ENCODE measurements at places on chromosomes 1 and 21.
A peak's percentile ranks its signal among the peaks of the same experiment; 100 is the strongest.

DNA sequence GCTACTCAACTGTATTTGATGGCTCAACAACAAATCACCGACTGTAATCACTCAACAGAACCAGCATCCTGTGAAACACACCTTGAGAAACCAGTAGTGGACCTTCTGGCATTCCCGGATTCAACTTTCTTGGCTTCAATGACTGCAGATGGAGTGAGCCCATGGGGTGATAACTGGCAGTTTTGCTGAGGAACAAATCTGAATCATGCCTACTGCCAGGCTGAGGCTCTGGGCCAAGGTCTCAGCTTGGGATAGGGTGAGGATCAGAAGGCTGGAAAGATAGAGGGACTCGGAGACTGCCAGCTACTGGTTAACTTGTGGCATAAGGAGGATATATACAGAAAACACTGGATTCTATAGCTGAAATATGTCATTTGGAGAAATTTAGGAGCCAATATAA lies 63.5 kb upstream of the DIRAS3 start:
- DNase-seq, result no peak

GRCh38 chr1:2633936-2634491 lies 1.2 kb upstream of the MMEL1 start:
- DNase-seq, result peak; percentile 6

GRCh38 chr1:110565565-110565964 lies 40.6 kb downstream of the KCNA2 start:
- DNase-seq, result no peak

- DNase-seq, result no peak
Measured at GRCh38 chr21:27157097-27157496, 190.2 kb upstream of the ADAMTS5 start.

- no peak for DNase-seq
Measured at GRCh38 chr1:150021191-150021694, 10.7 kb upstream of the OTUD7B start.

- DNase-seq, result no peak
Measured at GRCh38 chr1:11450310-11450709, 28.6 kb upstream of the DISP3 start.

DNA sequence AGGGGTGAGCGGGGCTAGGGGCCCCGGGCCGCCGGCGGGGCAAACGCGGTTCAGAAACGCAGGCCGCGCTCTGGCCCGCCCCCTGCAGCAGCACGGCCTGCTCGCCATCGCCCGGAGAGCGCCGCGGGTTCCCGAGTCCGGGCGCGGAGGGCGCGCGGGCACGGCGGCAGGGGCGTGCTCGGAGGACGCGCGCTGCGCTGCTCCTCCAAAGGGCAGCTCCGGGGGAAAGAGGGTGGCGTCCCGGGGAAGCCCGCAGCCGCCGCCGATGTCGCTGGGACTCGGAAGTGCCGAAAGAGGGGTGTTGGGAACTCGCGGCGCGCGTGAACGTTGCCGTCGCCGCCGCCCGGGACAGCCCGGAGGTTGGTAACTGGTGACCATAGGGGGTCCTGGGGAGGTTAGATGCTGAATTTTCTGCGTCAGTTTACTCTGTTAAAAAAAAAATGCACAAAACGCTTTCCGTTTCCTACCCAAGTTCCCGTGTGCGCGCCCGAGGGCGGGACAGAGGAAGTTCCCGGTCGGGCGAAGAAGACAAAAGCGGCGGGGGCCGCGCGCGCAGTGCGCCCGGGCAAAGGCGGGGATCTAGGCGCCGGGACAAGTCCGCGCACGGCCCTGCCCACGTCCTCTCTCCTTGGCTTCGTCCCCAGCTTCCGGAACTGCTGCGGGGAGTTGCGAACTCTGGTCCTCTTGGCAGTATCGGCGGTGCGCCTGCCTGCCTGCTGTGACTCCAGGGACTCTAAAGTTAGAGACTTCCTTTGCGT lies at the start of gene HHAT:
TSS of gene HHAT (plus strand) at position 157 of the 758 bp plus-strand sequence. CDS start 20,074 bp downstream, outside the sequence.
- DNase-seq, result peak; percentile 84

DNA sequence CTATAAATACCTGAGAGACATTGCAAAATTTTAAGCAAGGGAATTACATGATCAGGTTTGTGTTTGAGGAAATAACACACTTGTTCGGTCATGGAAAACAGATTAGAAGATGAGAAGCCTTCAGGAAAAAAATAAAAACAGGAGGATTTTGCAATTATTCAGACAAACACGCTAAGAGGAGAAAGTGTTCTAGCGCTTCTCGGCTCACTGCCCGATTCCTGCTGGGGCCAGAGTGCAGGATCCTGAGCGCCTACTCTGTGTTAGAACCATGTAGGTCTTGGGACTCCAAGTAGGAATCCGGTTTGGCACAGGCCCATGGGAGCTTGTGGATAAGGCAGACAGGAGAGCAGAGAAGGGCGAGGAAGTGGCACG lies 8.1 kb upstream of the PRELP start:
- DNase-seq, result no peak

DNA sequence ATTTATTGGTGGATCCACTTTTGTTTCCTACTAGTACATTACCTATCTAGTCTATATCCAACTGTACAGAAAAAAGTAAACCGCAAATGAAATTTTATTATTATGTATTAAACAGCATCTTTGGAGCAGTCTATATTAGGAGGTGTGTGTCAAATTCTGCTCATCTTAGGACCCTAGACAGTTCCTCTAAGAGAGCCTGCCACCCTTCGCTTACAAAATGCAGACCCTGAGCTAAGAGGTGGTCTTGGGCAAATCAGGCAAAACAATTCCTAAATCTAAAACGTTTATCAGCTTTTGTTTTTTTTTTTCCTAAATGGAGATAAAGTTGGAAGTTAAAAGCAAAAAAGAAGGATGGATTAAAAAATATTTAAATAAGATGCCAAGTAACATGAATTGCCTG lies 85.3 kb downstream of the PBX1 start:
- DNase-seq, result no peak

DNA sequence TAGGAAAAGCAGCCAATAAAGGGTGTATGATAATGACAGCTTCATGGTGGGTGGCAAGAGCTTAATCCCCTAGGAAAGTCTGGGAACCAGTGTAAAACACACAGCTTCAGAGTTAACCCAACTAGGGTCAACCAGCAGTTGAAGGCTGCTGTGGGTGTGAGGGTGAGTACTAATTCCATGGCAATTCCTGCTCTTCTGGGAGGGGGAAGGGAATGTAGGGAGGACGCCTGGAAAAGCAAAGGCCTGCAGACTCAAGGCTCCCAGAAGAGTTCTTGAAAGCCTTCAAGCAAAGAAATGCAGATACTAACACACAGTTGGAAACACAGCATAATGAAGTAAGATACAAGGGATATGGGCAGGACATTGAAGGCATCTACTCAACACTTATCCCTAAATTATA lies 28.1 kb downstream of the TTLL7 start:
- no peak for DNase-seq

DNA sequence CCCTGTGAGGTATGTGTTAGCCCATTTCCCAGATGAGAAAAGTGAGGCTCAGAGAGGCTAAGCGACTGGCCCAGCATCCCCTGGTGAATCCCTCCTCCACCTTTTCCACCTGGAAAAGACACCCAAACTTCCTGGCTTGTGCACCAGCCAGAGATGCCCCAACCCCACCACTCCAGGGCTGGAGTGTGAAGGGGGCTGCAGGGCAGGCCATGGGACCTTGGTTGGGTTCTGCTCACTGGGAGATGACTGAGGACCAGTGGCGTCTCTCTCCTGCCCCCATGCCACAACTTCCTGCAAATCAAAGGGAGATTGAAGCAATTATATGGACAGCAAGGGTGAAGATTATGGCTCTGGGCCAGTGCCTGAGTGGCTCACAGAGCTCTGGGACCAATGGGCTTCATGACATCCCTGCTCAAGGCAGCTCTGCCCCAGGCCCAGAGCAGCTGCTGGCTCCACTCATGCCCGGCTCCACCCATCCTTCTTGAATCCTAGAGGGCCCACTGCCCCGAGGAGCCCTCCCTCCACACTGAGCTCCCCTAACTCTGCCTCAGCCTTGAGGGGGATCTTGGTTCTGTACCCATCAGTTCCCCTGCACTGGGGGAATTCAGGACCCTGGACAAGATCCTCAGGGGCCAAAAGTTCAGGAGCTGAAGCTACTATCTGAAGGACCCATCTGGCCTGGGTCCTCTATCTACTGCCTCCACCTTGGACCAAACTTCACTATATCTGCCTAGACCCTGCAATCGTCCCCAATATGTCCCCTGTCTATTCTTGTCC lies 416.9 kb downstream of the PTPRU start:
- no peak for DNase-seq

DNA sequence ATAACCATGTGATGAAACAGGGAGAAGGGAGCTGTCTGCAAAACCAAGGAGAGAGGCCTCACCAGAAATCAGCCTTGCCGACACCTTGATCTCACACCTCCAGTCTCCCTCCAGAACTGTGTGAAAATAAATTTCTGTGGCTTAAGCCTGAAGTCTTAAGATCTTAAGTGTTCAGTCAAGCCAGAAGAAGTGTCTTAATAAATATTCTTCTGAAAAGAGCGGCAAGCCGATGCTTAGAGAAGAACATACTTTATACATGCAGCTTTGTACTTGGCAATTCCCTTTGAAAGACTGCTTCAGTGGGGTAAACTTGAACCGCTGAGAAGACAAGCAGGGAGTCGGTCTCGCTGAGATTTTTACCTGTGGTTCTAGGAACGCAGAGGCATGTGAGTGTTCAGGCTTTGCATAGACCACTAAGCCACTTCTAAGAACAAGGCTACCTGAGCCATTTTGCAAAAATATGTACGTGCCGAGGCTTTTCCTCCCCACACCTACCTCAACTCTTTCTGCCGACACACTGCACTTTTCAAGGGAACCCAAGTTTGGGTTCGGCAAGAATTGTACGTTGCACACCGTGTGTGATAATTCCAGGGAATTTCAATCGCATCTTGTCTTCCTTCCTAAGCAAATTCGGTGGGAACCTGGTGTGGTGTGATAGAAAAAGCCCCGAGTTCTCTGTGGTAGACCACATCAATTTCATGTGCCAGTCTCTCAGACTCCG lies 3.4 kb downstream of the RUNX1 start:
- no peak for DNase-seq

GRCh38 chr1:193437785-193438184 lies 251.4 kb upstream of the B3GALT2 start:
- no peak for DNase-seq

DNA sequence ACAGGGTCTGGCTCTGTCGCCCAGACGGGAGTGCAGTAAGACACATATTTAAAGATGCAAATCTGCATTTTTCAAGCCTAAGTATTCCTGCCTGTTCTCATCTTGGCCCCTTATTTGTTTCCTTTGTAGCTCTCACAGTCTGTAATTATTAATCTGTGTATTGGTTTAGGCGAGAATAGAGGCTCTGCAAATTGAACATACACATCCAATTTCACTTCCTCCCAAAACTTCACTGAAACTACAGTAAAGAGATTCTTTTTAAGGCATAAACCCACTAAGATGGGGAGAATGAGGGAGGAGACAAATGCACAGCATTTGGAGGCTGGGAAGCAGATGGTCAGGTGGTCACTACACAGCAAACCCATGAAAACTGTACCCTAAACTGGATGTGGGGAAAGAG lies 21.0 kb downstream of the HMGN2 start:
- no peak for DNase-seq

DNA sequence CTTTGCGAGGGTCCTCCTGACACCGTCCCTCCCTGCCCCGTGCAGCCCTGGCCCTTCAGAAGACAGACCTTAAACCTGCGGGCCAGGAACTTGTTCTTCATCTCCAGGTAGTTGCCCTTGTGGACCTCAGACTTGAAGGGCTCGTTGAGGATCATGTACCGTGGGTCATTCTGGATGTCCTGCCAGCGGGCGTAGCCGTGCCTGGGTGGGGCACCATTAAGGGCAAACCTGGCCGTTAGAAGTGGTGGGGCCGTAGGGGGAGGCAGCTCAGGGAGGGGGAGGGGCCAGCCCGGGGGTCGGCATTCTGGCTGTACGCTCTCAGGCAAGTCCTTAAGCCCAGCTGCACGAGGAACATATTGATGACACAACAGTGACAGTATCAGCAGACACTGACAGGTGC lies 64.6 kb downstream of the KCNAB2 start:
- no peak for DNase-seq

DNA sequence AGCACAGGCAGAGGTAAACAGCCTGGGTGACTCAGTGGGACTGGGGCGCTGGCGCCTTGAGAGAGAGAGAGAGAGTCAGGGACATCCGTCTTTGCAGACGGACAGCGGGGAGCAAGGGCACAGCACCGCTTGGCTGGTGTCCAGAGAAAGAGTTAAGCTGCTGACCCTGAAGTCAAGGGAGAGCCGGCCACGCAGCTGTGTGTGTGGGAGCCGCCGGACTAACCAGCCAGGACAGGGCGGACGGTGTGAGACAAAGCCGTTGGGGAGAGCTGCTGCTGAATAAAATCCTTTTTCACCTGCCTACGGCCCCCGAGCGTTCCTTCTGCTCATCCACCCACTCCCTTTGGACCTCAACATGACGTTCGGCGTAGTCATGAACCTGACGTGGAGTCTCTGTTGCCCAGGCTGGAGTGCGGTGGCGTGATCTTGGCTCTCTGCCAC lies 14.5 kb downstream of the CFAP74 start:
- no peak for DNase-seq

DNA sequence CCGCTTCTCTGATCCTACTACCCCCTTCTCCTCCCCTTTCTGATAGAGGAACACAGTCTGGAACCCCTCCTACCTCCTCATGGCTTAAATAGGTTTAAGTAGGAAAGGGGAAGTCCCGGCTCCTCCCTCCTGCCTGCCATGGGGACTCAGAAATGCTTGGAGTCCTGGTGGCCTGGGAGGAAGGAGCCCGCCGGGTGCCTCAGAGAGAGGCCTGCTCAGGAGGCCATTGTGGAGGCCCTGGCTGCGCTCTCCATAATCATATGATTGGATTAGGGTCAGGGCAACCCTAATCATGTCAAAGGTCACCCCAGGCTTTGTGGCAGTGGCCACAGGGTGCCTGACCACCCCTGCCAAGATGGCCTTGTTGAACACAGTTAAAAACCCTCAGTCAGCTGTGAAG lies 29.0 kb downstream of the WNT3A start:
- DNase-seq, result no peak

GRCh38 chr1:67250051-67250653 lies 57.5 kb upstream of the IL12RB2 start:
- no peak for DNase-seq

DNA sequence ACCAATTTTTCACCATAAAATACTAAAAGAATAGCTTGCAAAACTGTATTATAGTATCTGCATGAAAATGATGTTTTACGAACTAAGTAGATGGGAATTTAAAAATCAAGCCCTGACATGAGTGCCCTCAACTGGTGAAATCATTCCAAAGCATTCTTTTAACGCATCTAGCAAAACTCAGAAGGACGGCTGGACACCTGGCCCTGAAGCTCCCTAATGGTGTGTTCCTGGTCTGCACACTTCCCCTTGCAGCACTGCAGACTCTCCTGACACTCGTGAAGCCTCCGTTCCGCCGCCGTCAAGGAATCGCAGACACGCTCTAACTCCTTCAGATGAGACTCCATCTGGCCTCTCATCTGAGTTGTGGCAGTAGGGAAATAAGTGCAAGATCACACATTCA lies 39.9 kb downstream of the ODF2L start:
- no peak for DNase-seq

DNA sequence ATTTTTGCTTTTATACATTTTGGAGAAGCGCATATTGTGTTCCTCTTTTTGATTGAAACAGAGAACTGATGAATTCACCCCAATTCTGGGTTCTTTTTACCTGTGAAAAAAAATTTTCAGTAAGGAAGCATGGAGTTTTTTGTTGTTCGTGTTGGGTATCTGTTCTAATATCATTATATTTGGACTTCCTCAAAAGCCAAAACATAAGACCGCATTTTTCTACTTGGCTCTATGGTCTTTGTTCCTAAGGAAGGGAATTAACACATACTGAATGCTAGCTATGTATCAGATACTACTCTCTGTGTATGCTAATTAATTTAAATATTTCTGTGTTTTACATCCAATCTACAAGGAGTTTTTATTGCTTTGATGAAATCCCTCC lies 12.9 kb downstream of the EPB41 start:
- DNase-seq, result no peak
